Effector memory CD4-positive, alpha-beta T cell (primary cell): ENCODE measurements at places on chromosomes 5 and 9.

DNA sequence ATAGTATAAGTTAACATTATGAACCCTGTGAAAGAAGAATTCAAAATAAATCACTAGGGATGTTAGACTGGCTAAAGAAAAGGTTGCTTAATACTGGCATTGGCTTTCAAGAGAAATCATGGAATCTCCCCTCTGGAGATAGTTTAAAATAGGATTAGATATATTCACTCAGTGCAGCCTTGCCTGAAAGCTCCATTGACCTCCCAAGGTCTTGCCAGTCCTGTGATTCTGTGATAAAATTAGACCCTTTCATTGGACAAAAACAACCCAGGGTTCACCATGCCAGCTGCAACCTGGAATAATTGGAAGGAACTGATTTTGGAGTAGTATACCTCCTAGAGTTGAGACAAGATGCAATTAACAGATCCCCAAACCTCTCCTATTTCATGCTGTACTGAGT is 588.1 kb upstream of the MEF2C start:
- DNase-seq: no peak

GRCh38 chr5:36885566-36886485 is 9.3 kb downstream of the NIPBL start:
- no peak for DNase-seq

GRCh38 chr5:141363952-141364660 is at the start of gene PCDHGA5:
Gene PCDHGA5 (plus strand): TSS chr5:141364162. CDS start chr5:141364331, 169 bp downstream.
- no peak for DNase-seq

GRCh38 chr5:95779611-95780010 is 42.9 kb downstream of the GLRX start:
- no peak for DNase-seq

- no peak for DNase-seq
These were observed 13.4 kb upstream of the PCSK5 start for GRCh38 chr9:75876999-75877640.

GRCh38 chr5:523441-524222 is 617 bp downstream of the SLC9A3 start:
- DNase-seq: no peak

- DNase-seq: no peak
These were observed 11.8 kb upstream of the CHD1 start for GRCh38 chr5:98940581-98940980.

- DNase-seq: no peak
These were observed 197.0 kb upstream of the VLDLR start for GRCh38 chr9:2424619-2425033.

- DNase-seq: peak; percentile 45
These were observed 11.9 kb downstream of the GRIN1 start for GRCh38 chr9:137150617-137151457.

GRCh38 chr5:21889581-21889980 is 963.6 kb downstream of the CDH12 start:
- DNase-seq: no peak

DNA sequence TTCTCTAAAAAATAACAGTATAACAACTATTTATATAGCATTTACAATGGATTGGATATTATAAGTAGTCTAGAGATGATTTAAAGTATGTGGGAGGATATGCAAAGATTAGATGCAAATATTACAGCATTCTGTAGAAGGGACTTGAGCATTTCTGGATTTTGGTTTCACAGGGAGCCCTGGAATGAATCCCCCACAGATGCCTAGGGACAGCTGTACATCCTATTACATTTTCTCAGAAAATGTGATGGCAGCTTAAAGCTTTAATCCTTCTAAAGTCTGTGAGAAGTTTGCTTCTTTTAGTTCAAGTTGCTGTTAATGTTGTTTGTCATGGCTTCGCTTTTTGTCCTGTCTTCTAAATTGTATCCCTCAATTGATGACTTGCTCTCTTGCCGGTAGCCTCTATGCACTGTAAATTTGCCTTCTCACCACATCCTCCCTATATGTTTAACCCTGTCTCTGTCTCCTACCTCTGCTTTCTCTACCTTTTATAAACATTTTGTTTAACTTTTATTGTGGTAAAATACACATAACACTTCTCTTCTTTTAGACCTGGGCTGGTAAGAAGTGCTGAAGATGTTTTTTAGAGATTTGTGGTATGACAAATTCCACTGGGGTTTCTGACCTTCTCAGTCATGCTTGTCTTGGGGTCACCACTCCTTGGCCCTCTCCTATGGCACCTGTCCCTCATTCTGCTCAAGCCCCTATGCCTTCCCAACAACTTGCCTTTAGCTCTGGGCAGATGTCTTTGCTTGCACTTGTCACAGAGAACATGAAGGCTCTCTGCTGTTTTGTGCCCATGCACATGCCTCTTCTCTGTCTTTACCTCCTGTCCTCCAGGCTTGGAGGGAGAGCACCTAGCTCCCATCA is 37.9 kb downstream of the LNPEP start:
- DNase-seq: no peak

- DNase-seq: no peak
These were observed 82.1 kb upstream of the MOCS2 start for GRCh38 chr5:53191548-53192165.

- no peak for DNase-seq
These were observed 69.3 kb downstream of the INIP start for GRCh38 chr9:112648624-112649023.

DNA sequence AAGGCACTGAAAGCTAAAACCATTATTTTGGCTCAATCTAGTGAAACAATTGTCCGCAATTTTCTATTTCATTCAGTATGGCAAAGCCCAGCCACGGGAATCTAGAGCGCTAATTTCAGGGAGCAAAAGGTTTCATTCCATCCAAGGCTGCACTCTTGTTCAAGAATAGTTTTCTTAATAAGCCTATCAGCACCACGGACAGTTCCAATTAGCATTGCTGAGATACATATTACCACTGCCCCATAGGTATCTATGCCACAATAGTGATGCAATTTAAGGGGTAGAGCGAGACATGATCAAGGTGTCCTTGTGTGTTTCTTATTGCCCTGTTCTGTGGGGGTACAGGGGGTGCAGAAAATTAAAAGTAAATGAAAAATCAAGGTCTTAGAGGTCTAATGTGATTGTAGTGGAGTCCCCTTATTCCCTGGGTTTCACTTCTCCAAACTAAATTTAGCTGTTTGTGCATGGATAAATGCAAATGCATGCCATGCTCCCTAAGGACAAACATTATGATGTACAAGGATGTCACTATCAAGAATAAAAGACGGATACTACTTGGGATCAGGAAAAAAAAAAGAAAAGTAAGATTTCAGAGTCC is 45.5 kb downstream of the SPOCK1 start:
- DNase-seq: no peak

DNA sequence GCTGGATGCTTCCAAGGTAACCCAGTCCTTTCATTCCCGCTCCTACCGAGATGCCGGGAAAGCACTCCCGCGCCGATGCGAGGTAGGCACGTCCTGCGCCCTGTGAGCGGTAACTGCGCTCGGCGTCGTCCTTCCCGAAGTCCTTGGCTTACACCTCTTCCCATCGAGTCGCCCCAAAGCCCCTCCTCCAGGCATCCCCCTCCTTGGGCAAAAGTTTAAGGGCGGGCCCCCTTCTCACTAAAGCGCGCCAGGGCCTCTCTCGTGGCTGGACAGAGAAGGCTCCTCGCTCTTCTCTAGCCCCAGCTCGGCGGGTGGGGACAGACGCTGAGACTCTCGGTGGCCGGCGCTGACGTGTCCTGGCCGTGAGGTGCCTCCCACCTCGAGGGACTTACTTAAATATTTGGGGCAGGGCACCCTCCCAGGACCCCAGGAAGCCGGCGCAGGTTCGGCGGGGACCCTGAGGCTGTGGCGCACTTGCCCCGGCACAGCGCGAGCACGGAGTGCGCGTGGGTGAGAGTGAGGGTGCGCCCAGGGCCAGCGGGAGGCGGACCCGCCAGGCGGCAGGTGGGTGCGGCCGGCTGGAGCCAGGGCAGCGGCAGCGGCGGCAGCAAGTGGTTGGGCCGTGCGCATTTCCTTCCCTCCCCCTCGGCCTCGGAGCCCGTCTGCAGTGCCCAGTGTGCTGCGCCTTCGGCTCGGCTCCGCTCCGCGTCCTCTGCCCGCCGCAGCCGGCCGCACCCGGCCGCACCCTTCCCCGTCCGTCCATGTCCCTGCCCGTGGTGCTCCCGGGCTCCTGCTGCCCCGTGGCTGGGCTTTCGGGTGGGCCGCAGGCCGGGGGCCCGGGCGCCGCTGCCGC is at the start of gene ENTREP1:
Gene ENTREP1, plus strand, starts transcription at position 667 of the 853 bp plus-strand sequence. Its CDS starts 95 bp downstream, at position 762.
- no peak for DNase-seq

GRCh38 chr5:109905906-109906305 is 216.2 kb downstream of the MAN2A1 start:
- DNase-seq: no peak

DNA sequence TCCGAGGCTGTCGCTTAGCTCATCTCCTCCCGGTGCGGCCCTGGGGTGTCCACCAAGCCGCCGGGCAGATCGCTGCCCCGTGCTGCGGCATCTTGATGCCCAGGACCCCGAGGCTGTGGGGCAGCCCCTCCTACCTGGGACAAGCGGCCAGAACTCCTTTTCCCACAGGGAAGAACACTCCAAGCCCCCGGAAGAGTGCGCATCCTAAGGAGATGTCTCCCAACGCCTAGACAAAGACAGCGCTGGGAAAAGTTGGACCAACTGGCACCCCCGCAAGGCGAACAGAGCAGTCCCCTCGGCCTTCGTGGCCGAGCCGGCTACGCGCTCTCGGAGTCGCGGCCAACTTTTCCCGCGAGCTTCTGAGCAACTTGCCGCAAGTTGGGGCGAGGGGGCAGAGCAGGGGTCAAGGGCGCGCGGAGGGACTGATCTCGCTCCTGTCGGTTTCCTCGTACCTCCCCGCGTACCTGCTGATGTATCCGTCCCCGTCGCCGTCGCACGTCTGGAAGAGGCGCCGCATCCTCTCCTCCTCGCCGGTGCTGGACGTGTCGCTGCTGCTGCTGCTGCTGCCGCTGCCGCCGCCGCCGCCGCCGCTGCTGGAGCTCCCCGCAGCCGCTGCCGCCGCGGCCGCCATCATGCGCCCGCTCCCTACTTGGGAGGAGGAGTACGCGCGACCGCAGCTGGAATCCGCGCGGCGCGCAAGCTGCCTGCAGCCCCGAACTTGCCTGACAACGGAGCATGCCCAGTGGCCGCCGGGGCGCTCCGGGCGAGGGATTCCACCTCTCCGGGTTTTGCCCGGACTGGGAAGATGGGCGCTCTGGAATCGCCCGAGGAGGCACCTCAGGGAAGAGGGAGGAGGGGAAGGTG is at the start of gene MCC:
Gene MCC, minus strand, starts transcription at position 673 of the 864 bp plus-strand sequence.
- peak; percentile 13 for DNase-seq

- no peak for DNase-seq
These were observed 48.6 kb downstream of the PSMB7 start for GRCh38 chr9:124366476-124367220.

- no peak for DNase-seq
These were observed 4.6 kb downstream of the ARHGEF37 start for GRCh38 chr5:149585910-149586309.

DNA sequence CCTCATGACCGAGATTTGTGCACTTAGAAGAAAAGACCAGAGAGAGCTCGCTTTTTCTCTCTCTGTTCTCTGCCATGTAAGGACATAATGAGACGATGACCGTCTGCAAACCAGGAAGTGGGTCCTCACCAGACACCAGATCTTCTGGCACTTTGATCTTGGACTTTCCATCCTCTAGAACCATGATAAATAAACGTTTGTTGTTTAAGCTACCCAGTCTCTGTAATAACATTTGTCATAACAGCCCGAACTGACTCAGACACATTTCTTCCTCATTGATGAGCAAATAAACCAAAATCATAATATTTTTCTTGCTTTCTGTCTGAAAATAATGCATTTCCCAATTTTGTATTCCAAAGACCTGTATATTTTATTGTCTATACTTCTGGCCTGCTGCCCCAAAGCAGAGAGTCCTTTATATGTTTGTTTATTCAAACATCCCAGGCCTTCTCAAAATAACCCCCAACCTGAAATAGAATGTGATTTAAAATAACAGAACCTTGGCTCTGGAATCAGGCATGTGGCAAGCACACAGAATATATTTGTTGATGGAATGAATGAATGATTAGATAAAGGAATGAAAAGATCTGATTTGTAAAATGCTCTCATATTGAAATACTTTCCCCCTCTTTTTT is 396.5 kb downstream of the ADGRV1 start:
- no peak for DNase-seq

DNA sequence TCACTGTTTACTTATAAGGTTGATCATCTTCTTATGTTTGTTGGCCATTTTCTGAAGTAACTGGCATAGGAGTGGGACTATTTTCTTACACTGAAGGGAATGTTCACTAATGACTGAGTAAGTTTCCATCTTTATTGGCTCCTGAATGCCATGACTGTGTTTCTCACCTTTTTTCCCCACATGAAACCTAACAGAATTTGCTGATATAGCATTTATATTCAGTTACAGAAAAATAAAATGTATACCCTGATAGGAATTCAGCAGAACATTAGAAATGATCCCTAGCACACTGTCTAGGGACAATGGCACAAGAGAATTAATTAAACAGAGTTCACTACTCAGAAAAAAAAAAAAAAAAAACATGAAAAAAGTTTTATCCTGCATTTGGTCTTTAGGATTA is 1465.1 kb upstream of the C9orf72 start:
- no peak for DNase-seq

DNA sequence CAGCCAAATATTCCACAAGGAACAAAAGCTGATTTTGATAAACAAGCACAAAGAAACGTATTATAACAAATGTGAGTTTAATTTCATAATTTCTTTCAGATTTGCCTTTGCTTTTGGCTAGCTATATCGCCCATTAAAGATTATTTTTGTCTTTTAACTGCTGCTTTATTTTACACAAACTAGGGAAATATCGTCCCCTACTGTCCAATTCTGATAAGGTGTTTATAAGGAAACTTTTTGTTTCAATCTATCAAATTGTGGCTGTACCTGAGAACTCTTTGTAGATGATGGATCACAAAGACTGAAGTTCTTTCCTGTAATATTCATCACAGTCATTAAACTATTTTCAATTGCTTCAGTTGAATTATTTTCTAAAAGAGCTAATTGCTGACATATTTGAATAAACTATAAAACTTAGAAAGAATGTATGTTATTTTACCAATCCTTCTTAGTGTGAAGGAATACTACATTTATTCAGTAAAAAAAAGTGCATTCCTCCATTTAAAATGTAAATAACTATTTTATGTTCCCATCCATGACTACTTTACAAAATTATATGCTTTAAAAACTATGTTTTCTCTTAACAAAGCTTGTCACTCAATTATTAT is 431.3 kb upstream of the ITGA1 start:
- DNase-seq: no peak

DNA sequence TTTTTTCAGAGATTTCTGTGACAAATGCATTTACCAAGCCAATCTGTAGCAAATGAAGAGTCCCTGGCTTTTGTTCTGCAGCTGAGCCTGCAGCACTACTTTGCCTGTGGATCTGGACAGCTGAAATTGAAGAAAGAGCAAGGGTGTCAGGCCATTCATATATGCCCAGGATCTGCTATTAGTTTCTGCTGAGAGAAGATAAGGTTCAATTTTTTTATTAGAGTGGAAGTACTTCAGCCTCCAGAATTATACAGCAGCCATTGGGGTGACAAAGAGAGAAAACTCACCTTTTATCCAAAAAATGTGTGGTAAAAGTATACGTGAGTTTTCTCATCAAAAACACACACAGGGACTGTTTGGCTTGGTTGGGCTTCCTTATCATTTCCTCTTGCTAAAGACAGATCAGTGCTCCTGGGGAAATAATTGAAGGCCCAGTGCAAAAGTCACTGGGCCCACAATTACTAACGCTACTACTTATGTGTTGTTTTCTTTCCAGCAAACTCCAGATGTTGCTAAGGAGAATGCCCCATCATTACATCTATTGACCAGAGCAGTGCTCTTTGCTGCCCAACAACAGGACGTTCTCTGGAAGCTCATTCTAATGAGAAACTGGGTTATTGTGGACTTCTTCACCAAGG is 138.6 kb downstream of the CEMIP2 start:
- DNase-seq: no peak
